ENCODE measurements at places on chromosomes 11 and 22.
A peak's percentile ranks its signal among the peaks of the same experiment; 100 is the strongest.

DNA sequence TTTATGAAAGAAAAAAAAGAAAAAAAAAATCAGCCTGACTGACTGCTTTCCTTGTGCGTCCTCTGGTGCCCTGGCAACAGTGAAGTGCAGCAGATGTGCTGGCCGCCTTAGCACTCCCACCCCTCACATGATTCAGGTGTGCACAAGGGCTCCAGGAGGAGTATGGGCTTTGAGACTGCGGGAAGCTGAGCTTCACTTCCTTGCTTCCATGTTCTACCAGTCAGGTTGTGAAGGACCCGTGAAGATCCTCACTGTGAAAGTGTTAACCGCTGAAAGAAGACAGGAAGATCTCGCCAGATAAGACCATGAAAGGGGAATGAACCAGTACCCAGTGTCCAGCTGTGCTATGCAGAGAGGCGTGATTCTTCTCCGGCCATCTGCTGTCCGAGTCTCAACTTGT lies 48.2 kb downstream of the HIRA start:
- no peak for DNase-seq

DNA sequence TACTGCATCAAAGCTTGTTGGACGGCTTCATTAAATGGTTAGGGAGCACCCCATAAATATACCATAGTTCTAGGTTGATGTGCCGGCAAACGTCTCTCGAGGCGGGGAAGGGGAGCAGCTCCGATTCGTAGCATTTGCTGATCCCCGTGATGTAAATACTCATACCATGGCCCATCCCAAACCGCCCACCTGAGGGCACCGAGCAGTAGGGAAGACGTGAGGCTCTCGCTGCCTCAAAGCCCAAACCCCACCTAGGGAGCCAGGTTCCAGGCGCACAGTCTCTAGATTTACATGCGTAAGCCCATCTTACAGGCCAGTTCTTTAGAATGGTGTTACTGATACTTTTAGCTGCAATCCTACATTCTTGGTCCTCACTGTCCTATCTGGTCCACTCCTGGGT lies 124.0 kb downstream of the FEZ1 start:
- no peak for DNase-seq

- DNase-seq: no peak
Observed at GRCh38 chr11:59755701-59756557, 753 bp downstream of the STX3 start.

- DNase-seq: no peak
Observed at GRCh38 chr11:11072067-11072466, 214.2 kb upstream of the ZBED5 start.

- DNase-seq: no peak
Observed at GRCh38 chr11:133266986-133267385, 265.3 kb downstream of the OPCML start.

DNA sequence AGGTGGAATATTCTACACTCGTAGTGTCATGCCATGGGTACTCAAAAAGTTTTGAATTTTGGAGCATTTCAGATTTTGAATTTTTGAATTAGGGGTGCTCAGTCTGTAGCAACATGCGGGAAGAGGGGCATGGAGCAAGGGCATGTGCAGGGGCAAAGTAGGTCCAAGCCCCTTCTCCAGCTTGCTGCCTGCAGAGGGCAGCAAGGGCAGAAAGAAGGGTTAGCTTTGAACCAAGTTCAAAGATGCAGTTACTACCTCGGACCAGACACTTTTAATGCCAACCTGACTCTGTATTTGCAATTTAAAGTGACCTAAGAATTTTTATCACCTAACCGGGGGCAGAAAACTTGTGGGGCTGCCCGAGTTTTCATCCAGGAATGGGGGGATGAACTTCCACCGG lies 68.2 kb downstream of the CD82 start:
- no peak for DNase-seq

DNA sequence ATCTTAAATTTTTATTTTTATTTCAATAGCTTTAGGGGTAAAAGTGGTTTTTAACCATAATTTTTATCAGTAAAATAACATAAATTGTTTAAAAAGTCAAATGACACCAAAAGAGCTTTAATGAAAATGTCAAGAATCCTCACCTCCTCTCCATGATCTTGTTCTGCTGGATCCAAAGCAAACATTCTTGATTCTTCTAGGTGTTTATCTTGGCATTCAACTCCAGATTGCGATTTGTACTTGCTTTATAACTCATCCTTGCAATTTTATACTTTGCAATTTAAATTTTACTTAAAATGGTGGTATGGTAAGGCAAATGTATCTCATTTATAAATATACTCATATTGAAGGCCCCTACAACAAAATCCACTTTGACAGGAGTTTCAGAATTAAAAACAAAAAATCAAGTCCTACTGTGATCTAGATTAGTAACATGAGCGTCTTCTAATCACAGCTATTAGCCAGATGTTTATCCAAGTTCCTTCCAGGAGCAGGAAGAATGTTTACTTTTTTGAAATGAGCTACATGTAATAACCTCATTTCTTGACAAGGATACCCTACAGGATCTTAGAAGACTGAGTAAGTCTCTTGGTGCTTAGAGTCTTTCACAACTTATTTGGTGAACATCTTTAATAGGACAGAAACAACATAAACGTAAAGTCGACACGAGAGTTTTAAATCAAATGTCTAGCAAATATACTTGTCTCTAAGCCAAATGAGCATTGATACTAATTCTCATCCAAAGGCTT lies 72.4 kb upstream of the CARD18 start:
- DNase-seq: peak; percentile 23

DNA sequence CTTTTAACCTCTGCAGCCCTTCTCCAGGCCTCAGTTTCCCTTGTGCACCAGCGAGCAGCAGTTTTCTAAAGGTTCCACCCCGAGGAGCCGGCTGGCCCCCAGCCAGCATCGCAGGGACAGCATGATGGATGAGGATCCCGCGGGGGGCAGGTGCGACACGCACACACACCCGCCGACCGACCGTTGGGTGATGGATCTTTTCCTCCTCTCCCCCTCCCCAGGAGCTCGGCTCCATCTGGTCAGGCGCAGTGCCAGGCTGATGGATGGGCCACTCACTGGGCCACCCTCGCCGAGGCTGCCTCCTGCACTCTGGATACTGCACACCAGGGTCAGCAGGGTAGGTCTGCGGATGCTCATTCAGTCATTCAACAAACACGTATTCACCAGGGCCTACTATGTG lies 12.8 kb upstream of the CABP7 start:
- no peak for DNase-seq

DNA sequence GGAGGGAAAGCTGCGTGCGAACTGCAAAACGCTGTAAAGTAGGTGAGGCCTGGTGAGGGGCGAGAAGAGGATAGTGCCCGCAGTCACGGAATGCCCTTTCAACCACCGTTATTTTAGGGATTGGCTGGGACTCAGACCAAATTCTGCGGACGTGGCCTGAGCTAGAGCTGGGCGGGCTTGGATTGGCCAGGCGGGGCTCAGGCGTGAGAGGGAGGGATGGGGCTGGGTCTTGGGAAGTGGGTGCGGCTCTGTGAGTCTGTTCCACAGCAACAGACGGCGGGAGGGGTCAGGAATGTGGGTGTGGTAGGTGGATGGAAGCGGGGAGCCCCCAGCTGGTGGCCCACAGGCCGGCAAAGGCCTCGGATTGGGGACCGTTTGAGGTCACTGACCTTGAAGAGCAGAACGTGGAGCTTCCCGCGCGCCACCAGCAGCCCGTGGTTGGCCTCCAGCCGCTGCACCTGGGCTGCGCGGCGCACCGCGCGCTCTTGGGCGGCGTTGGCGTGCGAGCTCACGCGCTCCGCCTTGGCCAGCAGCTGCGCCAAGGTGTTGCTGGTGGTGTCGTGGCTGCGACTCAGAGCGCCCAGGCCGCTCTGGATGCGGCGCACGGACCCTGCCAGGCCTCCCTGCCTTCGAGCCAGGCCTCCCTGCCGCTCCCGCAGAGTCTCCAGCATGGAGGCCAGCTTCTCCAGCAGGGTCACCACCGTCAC lies 444 bp downstream of the CAVIN3 start:
- no peak for DNase-seq

DNA sequence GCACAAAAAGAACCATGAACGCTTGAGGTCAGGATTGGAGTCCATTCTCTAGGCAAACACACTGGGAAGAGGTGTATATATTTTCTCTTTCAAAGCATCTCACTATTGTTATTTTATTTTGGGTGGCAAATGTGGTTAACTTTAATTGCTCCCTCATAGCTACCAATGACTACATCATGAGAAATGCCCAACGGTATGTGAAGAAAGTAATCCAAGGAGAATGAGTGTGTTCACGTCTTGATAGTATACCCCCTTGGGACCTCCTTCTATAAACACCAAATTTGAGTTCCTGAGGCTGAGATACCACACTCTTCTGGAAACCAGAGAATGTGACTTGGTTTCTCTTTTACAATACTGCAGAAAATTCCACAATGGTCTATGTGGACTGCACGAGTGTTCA lies 15.8 kb downstream of the OR8D1 start:
- DNase-seq: no peak

DNA sequence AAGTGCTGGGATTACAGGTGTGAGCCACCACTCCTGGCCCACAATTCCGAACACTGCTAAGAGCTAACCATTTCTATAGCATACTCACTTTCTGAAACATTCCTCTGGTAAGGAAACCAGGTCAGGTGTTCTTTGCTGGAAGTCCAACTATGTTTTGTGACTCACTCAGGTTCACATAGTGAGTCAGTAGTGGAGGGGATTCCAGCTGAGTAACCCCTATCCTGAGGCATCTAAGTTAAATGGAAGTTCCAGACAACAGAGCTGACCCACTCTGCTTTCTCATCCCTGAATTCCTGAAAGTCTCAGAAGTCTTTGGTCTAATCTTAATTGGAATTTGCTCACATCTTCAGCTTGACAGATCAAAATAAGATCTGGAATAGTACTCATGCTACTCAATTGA lies 3.0 kb upstream of the CHRNA10 start:
- DNase-seq: no peak

DNA sequence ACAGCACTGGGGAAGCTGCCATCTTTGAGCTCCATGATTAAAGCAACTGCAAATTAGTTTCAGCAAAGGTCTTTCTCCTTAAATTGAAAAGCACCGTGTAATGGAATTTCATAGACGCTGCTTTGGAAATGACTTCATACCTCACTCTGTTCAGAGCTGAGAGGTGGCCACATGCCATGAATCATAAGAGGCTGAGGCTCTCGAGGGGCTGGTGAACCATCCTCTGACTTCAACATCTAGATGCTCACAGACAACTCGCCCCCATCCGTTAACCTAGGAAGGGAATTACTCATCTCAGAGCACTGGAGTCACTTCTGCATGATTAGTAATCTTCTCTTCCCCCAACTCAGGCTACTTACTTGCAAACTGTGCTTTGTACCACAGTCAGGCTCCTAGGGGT lies 122.3 kb downstream of the RCN1 start:
- no peak for DNase-seq

- no peak for DNase-seq
Observed at GRCh38 chr11:44684859-44685281, 41.9 kb upstream of the TSPAN18 start.

GRCh38 chr11:2306452-2306823 lies 4.6 kb downstream of the TSPAN32 start:
- DNase-seq: no peak

GRCh38 chr22:50179937-50180726 lies 5.6 kb upstream of the TRABD start:
- DNase-seq: no peak

- no peak for DNase-seq
Observed at GRCh38 chr11:44823006-44823405, 96.2 kb downstream of the TSPAN18 start.

- DNase-seq: no peak
Observed at GRCh38 chr11:41284354-41284753, 175.1 kb downstream of the LRRC4C start.

DNA sequence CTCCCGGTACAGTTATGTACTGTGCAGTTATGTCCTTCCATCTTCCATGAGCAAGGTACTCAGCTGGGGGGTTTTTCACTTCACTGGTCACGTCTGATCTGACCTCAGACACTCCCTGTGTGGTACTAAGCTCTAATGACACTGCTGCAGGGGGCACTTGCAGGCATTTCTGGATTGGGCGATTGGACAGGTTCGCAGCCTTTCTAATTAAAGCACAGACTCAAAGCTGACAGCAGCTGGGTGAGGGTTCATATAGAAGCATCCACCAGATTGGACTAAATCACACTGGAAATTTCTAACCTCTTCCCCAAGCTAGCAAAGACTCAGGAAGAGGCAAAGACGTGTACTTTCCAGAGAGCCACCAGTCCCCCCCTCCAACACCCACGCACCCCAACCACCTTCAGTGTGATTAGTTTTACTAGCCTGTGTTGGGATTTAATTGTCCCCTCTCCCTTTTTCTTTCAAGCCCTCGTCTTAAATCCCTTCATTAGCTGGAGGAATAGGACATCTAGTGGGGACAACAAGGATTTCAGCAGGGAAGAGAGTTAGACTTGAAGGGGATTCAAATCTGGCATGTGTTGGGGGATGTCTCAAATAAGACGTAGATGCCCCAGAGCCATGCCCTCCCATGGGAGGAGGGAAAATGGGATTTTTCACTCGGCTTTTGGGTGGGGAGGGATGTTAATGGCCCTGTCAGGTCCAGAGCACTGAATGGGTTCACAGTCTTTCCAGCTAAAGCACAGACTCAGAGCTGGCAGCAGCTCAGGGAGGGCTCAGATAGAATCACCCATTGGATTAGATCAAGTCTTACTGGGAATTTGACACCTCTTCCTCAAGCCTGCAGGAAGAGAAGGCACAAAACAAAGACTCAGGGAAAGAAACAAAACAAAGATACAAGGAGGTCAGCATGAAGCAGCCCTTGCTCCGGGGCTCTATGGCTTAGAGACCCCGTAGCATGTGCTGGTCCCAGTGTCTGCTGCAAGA lies 10.9 kb downstream of the INS start:
- DNase-seq: no peak

DNA sequence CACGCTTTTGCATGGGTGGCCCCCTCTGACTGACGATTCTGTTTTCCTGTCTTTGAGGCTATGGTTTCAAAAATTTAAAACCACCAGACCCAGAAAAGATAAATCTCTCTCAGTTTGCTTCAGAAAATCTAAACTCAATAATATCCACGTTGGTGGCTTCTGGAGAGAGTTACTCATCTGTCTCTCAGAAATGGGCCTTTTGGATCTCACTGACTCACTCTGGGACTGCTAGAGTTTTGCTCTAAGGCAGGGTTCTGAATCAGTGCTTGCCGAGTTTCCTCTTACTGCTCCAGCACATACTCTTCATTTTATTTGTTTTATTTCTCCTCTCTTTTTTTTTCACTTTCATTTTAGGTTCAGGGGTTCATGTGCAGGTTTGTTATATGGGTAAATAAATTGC lies 305.7 kb downstream of the BLID start:
- DNase-seq: no peak

GRCh38 chr11:26909991-26910591 lies 83.8 kb upstream of the FIBIN start:
- DNase-seq: no peak

- no peak for DNase-seq
Observed at GRCh38 chr11:13637125-13638069, 31.1 kb upstream of the FAR1 start.

GRCh38 chr11:129143335-129143734 lies 48.8 kb downstream of the ARHGAP32 start:
- DNase-seq: no peak
